PC-9 (cell line): ENCODE measurements at places on chromosomes 7 and 10. TPM values are rescaled to one million over a fixed set of nuclear protein-coding genes. Genes with fewer than 3 reads are reported as not detected.
A peak's percentile ranks its signal among the peaks of the same experiment; 100 is the strongest.

Gene YWHAG
- 206 and 250 TPM in 2 replicates for total RNA-seq

Gene HOXA5
- 0.63 and 1.0 TPM in 2 replicates for total RNA-seq

Gene TDRD1
- total RNA-seq: not detected in 2 replicates

Gene WDFY4
- total RNA-seq: not detected in 2 replicates

Gene DEPP1
- 13.2 and 15.1 TPM in 2 replicates for total RNA-seq

Gene TAS2R39
- not detected in 2 replicates for total RNA-seq

Gene TIAL1
- total RNA-seq: 81.4 and 94.1 TPM in 2 replicates

- H3K36me3 ChIP-seq: peaks cover 8% of the 10 kb centered on the region
- peak overlapping the region; percentile 91 for H3K27ac ChIP-seq
- peak; percentile 85 for DNase-seq
- no peak overlapping the region for H3K4me3 ChIP-seq
Measured at GRCh38 chr10:97647556-97647955, 7.1 kb downstream of the PI4K2A start.

DNA sequence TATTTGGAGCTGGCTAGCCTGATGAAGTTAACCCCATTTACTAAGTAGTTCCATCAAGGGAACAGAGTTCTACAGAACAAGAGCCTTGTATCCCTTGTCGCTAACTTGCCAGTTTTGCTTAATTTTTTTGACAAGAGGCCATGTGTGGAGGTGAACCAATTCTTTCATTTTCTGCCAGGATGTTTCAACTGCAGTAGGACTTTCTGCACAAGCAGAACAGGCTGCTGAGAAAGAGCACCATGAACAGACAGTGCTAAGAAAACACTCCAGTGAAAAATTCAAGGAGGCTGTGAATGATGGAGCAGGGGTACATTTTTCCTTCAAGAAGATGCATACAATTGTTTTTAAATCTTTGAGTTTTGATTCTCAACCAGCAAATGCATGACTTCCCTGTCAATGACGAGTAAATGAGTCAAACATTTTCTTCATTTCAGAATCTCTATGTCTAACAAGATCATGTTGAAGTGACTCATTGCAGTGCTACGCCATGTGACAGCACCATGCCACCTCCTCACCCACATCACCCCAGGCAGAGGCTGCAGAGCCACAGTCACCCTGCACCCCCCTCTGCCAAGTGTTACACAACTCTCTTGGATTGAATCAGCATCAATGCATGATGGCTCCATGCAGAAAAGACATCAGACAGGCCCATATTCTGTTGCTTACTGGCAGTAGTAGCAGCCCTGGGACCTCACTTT is 193.1 kb downstream of the COBL start:
- no peaks in the 10 kb centered on the region for H3K36me3 ChIP-seq
- H3K27ac ChIP-seq: peak overlapping the region; percentile 50
- H3K27me3 ChIP-seq: no peaks in the 10 kb centered on the region
- DNase-seq: peak; percentile 99

DNA sequence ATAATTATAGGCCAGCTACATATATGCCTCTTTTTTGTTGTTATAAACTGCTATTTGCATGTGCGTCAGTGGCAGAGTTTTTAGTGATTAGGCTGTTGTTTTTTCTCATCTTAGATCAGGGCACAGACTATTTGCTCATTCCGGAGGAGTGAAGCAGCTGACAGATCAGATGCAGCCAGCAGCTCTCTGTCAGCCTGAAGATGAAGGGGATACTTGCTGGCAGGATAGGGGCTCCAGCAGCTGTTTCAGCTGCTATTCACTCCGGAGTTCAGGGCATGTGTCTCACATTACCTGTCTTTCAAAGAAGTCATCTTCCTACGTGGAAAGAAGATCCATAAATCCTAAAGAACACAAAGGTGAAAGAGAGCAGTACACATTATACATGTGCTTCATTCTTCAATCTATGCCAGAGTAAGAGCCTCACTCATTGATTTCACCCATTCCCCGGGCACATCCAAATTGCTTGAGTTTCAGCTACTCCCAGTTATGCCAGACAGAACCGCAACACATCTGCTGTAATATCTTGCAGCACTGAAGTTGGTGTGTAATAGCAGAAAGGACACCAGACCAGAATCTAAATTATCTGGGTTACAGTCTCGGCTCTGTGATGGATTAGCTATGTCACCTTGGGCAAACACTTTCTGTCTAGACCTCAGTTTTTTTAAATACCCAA is 182.8 kb upstream of the CHRM2 start:
- H3K36me3 ChIP-seq: no peaks in the 10 kb centered on the region
- H3K4me3 ChIP-seq: no peak overlapping the region
- no peak for DNase-seq
- no peak overlapping the region for H3K27ac ChIP-seq

DNA sequence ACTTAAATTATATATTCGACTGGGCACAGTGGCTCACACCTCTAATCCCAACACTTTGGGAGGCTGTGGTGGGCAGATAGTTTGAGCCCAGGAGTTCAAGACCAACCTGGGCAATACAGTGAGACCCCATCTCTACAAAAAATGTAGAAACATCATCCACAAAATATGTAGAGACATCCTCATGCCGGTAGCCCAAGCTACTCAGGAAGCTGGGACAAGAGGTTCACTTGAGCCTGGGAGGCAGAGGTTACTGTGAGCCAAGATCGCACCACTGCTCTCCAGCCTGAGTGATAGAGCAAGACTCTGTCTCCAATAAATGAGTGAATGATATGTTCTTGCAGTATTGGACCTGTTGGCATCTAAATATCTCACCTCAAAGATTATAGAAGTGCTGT is 22.6 kb upstream of the TNS3 start:
- H3K4me3 ChIP-seq: peak overlapping the region; percentile 31; the same call in 1 of the 2 replicates
- no peaks in the 10 kb centered on the region for H3K27me3 ChIP-seq
- H3K4me1 ChIP-seq: peaks cover 82% of the 10 kb centered on the region
- no peaks in the 10 kb centered on the region for H3K36me3 ChIP-seq

DNA sequence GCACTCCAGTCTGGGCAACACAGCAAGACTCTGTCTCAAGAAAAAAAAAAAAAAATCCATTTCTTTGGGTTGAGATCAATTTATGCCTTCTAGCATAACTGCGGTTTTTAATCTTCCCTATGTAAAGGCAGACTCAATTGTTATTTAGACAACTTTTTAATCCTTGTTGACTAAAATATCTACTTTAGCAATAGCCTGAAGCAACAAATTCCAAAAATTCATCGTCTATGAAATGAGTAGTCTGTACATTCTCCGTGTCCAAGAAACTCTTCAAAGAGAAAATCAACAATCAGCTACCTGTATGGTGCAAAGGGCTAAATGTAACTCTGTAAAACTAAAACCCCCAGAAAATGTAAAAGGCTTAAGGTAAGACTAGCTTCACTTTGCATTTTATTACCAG is 22.8 kb downstream of the LAMB1 start:
- no peak overlapping the region for H3K4me3 ChIP-seq
- no peak overlapping the region for H3K27ac ChIP-seq
- no peaks in the 10 kb centered on the region for H3K27me3 ChIP-seq
- no peaks in the 10 kb centered on the region for H3K4me1 ChIP-seq
- peaks cover 30% of the 10 kb centered on the region for H3K36me3 ChIP-seq

DNA sequence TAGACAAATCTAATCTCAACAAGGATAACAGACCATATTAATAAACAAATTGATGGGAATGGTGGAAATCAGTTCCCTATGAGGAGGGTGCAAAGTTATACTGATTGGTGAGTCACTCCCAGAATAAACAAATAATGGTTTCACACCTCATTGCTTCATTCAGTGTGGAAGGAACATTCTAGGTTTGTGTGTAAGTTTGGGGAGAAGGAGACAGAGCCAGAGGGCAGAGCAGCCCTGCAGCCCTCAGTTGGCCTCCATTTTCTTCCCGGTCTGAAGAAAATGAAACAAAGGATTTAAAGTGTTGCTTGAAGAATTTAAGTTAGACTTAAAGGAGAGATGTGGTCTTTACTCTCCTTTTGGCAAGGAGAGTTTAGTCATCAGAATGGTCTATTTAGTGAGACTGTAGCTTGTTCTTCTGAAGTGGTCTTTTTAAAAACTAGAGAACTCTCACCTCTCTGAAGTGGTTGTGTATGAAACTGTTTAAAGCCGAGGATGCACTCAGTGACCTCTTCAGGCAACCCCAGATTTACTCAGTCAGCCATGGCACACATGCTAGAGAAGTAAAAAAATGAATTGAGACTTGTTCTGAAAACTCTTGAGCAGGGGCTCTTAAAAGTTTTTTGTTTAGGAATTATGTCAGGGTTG is 27.2 kb downstream of the IKZF1 start:
- no peak overlapping the region for H3K4me3 ChIP-seq
- H3K27me3 ChIP-seq: peaks cover 74% of the 10 kb centered on the region
- no peaks in the 10 kb centered on the region for H3K4me1 ChIP-seq
- H3K36me3 ChIP-seq: no peaks in the 10 kb centered on the region
- H3K27ac ChIP-seq: no peak overlapping the region

GRCh38 chr7:19972876-19973275 is 199.5 kb upstream of the TMEM196 start:
- no peaks in the 10 kb centered on the region for H3K27me3 ChIP-seq
- DNase-seq: no peak
- no peak overlapping the region for H3K4me3 ChIP-seq

DNA sequence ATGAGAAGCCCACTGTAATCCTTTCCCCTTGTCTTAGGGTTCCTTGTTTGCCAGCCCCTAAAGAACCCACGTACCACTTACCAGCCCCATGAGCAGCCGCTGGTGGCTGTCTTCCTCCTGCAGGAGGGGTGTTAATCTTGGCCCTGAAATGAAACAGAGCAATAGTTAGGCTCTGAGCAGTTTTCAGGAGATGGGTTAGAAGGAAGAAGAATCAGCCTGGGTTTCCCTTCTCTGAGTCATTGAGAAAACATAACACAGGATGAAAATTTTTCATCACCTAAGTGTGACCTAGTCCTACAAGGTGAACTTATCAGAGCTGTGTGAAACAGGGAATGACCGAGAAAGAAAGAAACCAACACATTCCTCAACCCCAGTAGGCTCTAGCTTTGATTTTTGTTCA is 90.0 kb downstream of the GSAP start:
- no peak overlapping the region for H3K4me3 ChIP-seq
- H3K27me3 ChIP-seq: no peaks in the 10 kb centered on the region
- H3K4me1 ChIP-seq: peaks cover 44% of the 10 kb centered on the region
- peak overlapping the region; percentile 39; the same call in 1 of the 2 replicates for H3K27ac ChIP-seq

- H3K27ac ChIP-seq: no peak overlapping the region
- H3K4me3 ChIP-seq: no peak overlapping the region
- DNase-seq: no peak
- H3K36me3 ChIP-seq: no peaks in the 10 kb centered on the region
Measured at GRCh38 chr10:31723106-31723750, 205.4 kb downstream of the ARHGAP12 start.

DNA sequence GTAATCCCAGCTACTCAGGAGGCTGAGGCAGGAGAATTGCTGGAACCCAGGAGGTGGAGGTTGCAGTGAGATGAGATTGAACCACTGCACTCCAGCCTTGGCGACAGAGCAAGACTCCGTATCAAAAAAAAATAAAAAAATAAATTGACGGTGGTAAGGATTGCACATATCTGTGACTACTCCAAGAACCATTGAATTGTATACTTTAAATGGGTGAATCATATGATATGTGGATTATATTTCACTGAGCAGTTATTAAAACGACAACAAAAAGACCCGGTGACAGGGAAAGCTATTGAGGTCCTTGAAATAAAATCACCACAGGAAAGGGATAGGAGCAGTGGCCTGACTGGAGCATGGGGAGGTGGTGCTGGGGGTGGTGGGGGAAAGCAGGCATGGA is 31.2 kb upstream of the COMTD1 start:
- H3K27ac ChIP-seq: no peak overlapping the region
- H3K4me1 ChIP-seq: peaks cover 48% of the 10 kb centered on the region
- DNase-seq: peak; percentile 11
- H3K36me3 ChIP-seq: no peaks in the 10 kb centered on the region
- H3K4me3 ChIP-seq: no peak overlapping the region
- H3K27me3 ChIP-seq: no peaks in the 10 kb centered on the region

GRCh38 chr7:90629297-90629918 is 33.3 kb downstream of the CDK14 start:
- no peaks in the 10 kb centered on the region for H3K36me3 ChIP-seq
- no peak for DNase-seq
- no peaks in the 10 kb centered on the region for H3K27me3 ChIP-seq
- no peak overlapping the region for H3K4me3 ChIP-seq

- H3K4me3 ChIP-seq: no peak overlapping the region
- H3K36me3 ChIP-seq: no peaks in the 10 kb centered on the region
- H3K27me3 ChIP-seq: no peaks in the 10 kb centered on the region
- no peak overlapping the region for H3K27ac ChIP-seq
- no peaks in the 10 kb centered on the region for H3K4me1 ChIP-seq
Measured at GRCh38 chr7:41809940-41810576, 107.2 kb upstream of the INHBA start.

GRCh38 chr10:74738985-74739567 is 87.3 kb upstream of the KAT6B start:
- no peaks in the 10 kb centered on the region for H3K36me3 ChIP-seq
- H3K4me1 ChIP-seq: no peaks in the 10 kb centered on the region
- no peak overlapping the region for H3K4me3 ChIP-seq
- DNase-seq: no peak

DNA sequence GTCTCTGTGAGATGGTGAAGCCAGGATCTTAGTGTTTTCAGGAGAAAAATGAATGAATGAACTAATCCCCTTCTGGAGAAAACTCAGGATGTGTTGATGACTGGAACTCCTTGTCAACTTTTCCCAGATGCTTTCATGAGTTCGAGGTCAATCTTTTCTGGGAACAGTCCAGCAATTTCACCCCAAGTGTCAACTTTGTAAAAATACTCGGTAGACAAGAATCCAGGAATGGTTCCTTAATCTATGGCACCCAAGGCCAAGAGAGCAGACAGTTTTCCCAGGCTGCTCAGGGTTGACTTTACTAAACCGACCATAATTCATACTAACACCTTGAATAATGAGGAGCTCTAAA is 31.1 kb upstream of the LYZL1 start:
- H3K36me3 ChIP-seq: no peaks in the 10 kb centered on the region
- H3K27me3 ChIP-seq: no peaks in the 10 kb centered on the region
- no peak overlapping the region for H3K4me3 ChIP-seq

- no peak for DNase-seq
- no peaks in the 10 kb centered on the region for H3K4me1 ChIP-seq
- no peak overlapping the region for H3K27ac ChIP-seq
- H3K4me3 ChIP-seq: no peak overlapping the region
- H3K36me3 ChIP-seq: no peaks in the 10 kb centered on the region
- no peaks in the 10 kb centered on the region for H3K27me3 ChIP-seq
Measured at GRCh38 chr10:125415006-125415633, 254.8 kb upstream of the CTBP2 start.

- H3K36me3 ChIP-seq: no peaks in the 10 kb centered on the region
- H3K27me3 ChIP-seq: no peaks in the 10 kb centered on the region
- no peak overlapping the region for H3K4me3 ChIP-seq
- peaks cover 16% of the 10 kb centered on the region for H3K4me1 ChIP-seq
Measured at GRCh38 chr7:149644754-149645153, 128.6 kb downstream of the ZNF467 start.

DNA sequence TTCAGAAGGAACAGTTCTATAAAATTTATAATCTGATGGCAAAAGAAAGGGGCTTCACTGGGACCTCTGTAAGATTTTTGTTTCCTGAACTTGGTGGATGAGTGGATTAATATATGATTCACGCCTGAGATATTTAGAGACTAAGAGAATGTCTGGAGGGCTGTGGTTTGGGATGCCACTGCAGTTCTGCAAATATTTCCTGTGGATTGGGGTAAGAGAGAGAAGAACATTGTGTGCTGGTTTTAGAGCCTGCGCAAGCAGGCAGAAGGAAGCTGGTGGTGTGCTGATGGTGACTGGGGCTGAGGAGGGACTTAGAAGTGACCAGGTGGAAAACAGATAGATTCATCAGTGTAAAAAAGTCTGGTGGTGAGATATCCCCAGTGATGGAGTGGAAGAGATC is 87.0 kb downstream of the SUGCT start:
- DNase-seq: no peak
- H3K27me3 ChIP-seq: no peaks in the 10 kb centered on the region
